GM12865 (cell line): ENCODE measurements at places on chromosomes 1 and 21.

GRCh38 chr1:24541711-24542346 is 14.1 kb upstream of the NCMAP start:
- DNase-seq, result no peak

DNA sequence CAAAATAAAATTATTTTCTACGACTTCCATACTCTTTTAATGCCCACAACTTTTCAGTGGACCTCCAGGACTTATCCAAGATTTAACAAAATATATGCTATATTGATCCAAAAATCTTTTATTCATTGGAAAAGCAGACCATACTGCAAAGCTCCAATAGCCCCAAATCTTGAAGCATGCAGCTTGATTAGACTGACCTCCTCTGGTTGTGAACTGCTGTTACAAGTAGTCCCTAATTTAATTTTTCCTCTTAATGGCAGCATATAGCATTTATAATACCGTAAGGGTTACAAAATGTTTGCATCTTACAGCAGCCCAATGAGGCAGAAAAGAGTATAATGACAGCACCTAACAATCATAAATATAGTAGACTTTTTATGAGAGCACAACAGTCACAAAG is 49.8 kb downstream of the TPR start:
- peak; percentile 7 for DNase-seq

DNA sequence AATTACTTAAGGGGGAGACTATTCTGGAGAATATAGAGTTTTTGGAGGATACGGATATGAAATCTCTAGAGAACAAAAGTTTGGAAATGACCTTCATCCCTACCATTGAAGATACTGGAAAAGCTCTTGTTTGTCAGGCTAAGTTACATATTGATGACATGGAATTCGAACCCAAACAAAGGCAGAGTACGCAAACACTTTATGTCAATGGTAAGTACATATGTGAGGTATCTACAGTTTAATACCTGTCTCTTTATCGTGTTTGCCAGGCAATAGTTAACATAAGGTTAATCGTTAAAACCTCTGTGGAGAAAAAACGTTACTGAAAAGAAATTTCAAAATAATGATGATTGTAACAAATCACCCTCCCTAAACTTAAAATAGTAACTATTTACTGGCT is 11.8 kb downstream of the VCAM1 start:
- no peak for DNase-seq

DNA sequence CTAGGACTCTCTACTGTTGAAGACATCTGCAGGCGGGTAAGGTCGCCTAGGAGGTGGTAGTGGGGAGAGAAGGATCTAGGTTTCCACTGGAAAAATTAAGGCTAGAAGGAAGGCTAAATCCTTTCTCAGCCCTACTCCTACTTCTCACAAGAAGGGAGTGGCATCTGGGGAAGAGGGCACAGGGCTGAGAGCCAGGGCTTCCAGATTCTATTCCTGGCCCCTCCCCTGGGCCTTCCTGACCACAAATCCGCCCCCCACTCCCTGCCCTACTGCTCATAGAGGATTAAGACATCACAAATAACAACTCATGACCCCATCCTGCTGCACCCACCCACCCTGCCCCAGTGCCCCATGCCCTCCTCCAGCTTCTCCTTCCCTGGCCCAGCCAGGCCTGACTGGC is 2.5 kb downstream of the PHLDA3 start:
- no peak for DNase-seq

DNA sequence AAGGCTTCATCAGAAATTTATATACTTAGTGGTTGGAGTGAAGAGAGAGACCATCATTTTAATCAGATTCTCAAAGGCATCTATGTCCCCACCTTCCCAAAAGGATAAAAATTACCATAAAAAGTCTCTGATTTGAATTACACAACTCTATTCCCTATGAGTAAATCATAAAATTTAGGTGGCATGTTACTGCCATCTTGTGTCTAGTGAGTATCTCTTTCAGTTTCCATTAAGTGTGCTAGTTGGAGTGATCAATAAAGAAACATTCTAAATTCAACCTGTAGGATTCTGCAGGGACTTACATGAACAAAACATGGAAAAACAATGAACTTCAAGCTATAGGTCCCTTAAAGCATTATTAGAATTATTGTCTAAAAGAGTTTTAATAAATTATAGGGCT is 655.4 kb downstream of the LTN1 start:
- DNase-seq, result peak; percentile 13

GRCh38 chr21:38455403-38455802 is 42.9 kb downstream of the ERG start:
- DNase-seq, result no peak

DNA sequence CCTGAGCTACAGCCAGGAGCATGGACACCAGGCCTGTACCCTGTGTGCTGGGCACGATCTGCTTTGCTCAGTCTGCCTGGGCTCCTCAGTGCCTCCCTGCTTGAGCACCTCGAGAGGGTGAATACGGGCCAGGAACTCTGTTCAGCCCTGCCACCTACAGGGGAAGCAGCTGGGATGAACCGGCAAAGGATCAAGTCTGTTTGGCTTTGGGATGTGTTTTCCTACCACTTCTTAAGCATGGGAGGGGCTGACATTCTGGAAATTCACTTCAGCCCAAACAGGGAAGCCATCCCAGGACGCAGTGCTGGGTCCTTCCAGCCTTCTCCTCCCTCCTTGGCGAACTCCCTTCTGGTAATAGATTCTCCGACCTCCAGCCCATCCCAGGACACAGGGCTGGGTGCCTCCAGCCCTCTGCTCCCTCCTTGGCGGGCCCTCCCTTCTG is 55.8 kb upstream of the SELENON start:
- no peak for DNase-seq

GRCh38 chr21:28828981-28829380 is 163.7 kb downstream of the LTN1 start:
- DNase-seq, result no peak

GRCh38 chr1:36691374-36691773 is 208.7 kb upstream of the CSF3R start:
- no peak for DNase-seq

GRCh38 chr1:43716559-43717281 is 9.4 kb downstream of the ST3GAL3 start:
- no peak for DNase-seq

DNA sequence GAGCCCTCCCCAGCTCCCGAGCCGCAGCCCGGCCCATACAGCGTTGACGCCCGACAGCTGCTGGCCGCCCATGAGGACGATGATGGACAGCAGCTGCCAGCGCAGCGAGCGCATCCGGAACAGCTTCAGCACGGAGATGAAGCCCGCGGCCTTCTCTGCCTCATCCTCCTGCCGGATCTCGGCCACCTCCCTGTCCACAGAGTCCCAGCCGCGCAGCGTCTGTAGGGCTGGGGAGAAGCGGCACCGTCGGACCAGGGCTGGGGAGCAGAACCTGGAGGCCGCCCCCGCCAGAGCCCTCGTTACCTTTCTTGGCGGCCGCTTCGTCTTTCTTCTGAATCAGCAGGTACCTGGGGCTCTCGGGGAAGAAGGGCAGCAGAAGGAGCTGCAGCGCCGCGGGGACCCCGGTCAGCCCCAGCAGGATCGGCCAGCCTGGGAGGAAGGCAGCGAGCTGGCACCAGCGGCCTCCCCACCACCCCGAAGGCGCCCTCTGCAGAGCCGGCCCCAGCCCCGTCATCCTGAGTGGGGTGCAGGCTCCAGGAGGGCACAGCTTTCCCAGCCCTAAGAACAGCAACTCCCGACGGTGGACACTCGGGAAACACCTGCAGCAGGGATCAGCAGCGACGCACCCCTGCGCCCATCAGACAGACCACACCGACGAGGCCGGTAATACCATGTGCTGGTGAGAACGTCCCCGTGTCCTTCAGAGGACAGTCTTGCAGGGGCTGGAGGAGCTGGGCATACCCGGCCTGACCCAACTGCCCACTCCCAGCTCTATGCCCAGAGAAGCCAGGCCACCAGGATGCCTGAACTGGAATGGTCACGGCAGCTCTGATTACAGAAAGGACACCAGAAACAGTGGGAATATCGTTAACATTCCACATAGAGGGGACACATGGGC is 13.8 kb upstream of the SLC2A7 start:
- no peak for DNase-seq

GRCh38 chr1:222455188-222455879 is 92.6 kb downstream of the HHIPL2 start:
- DNase-seq, result peak; percentile 82

DNA sequence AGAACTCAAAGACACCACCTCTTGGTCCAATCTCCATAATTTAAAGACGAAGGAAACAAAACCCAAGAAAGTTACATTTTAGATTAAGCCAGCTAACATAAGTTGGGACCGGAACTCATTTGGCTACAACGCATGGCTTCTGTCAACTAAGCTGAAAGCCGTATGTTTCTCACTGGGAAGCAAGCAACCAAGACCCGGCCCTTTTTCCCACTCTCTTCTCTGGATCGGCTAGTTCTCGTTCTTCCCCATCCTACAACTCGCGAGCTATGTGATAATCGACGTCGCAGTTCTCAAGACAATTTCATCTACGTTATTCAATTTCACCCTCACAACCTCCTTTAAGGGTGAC is 601 bp downstream of the CCT8 start:
- peak; percentile 51 for DNase-seq

DNA sequence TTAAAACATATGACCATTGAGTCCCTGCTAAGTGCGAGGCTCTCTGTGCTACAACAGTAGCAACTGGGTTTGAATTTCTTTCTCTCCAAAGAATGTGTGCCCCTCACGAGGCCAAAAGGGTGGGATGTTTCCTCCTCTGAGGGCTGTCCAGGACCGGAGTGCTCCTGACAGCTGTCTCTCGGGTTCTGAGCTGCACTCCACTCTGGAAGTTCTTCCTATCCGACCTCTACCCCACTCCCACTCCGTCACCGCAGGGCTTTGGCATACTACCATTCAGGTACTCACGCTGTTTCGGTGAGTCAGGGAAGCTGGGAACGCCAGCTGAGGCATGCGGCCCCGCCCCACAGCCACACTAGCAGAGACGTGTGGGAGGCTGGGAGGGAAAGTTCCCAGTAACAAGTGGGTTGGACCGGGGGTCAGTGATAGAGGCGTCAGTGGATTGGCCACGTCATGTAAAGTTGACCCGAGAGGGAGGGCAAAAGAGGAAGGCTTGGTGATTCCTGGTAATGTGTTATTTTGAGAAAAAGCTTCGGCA is 705 bp upstream of the SLC50A1 start:
- DNase-seq, result peak; percentile 68

GRCh38 chr1:153977250-153978240 is at the start of gene JTB:
Gene JTB, minus strand, starts transcription at chr1:153977674. Its CDS starts 422 bp downstream, at chr1:153977252.
- peak; percentile 91 for DNase-seq

DNA sequence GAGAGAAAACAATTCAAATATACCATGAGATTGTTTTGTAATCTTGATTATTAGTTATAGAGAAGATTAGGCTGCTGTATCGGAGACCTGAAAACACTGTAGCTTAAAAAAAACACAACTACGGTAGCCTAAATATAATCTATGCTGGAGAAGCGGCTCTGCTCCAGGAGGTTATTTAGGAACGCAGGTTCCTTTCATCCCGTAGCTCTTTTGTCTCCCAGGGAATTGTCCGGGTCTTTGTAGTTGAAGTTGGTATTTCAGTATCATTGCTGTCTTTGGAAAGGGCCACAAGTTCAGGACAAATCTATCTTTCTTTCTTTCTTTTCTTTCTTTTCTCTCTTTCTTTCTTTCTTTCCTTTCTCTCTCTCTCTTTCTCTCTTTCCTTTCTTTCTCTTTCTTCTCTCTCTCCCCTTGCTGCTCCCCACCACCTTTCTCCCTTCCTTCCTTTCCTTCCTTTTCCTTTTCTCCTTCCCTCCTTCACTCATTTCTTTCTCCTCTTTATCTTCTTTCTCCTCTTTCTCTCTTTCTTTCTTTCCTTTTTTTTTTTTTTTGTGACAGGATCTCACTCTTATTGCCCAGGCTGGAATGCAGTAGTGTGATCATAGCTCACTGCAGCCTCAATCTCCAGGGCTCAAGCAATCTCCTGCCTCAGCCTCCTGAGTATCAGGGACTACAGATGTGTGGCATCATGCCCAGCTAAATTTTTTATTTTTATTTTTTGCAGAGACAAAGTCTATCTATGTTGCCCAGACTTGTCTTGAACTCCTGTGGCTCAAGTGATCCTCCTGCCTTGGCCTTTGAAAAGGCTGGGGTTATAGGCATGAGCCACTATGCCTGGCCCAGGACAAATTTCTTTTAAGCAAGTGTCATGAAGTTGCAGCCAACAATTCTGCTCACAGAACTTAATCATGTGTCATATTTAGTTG is 10.9 kb upstream of the NFIA start:
- DNase-seq, result no peak

DNA sequence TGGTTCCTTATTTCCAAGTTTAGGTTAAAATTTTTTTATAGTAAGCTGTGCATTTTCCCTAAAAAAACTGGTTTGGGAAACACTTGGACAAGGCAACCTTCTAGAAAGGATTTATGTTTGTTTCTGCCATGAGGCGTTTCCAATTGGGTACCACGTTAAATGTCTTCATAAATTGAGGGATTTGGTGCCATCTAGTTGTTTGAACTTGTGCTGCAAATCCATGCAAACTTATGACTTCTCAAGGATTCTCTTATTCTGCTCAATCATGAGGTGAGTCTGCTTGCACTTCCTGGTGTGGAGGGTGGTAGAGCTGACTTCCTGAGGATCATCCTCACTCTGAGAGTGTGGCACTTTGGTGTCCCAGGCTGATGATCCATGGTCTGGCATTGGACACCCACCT is 123.3 kb downstream of the PCNX2 start:
- no peak for DNase-seq

DNA sequence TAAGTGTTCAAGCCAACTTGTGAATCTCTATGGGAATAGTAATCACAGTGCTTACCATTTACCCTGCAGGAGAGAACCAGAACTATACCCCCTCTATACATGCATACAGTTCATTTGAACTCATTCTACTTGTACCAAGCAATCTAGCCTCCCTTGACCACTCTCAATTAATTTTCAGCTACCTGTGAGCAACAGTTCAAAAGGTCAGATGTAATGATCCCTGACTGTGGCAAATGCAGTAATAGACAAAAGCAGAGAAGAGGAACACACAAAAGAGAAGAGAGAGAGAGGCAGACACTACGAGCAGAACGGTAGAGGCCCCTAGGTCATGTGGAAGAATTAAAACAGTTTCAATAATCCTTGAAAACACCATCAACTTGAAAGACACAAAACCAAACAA is 52.8 kb downstream of the FMO4 start:
- DNase-seq, result no peak

DNA sequence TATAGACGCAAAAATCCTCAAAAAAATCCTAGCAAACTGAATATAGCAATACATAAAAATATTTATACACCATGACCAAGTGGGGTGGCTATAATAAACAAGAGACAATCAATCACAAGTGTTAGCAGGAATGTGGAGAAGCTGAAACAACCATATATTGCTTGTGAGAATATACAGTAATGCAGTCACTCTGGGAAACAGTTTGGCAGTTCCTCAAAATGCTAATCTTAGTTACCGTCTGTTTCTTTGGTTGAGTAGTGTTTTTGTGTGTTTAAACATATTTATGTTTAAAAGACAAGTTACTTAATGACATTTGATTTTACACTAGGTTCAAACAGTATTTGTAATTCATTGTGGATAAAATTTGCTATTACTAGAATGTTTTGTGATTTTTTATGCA is 792.0 kb downstream of the LTN1 start:
- no peak for DNase-seq
